ENCODE measurements at places on chromosomes 12 and 14.

- no peak for DNase-seq
These were observed 69.5 kb downstream of the STON2 start for GRCh38 chr14:81330619-81331122.

DNA sequence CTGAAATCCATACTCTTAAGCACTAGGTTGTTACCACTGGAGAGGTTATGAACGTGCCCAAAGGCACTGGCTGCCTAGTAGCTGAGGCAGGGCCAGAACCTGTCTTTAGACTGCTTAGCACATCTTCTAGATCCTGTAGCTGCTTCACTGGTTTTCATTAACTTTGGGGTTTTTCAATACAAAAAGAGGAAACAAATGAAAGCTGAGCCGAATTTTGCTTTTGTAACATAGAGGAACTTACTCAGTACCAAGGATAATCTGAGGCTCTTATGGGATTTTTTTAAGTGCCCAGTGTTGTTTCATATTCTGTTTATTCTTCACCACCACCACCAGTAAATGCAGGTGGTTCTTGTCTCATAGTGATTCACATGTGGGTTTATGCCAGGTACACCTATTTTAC, 396.1 kb downstream of the RAD51B start:
- no peak for DNase-seq

- DNase-seq, result no peak
These were observed 9.2 kb upstream of the DTD2 start for GRCh38 chr14:31466554-31466953.

DNA sequence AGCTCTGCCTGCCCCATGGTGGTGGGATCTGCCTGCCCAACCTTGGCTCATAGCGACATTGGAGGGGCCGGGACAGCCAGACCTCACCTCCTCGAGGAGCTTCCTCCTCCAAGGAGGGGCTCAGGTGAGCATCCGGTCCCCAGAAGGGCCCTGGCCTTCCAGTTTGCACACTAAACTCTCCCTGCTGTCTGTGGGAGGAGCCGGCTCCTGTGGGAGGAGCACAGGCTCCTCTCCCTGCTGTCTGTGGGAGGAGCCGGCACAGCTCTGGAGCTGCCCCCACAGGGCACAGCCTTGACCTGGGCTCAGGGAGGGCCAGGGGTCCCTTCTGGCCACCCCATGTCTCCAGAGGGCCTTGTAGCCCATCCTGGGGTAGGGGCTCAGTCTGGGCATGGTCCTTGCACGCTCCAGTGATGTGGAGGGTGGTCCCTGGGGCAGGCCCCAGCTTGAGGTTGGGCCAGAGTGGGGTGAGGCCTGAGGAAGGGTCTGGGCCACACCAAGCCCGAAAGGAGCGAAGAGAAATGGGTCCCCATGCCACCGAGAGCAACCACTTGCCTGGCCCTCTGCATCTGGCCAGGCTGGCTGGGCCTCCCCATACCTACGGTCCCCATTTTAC, 147.5 kb upstream of the C14orf180 start:
- DNase-seq, result no peak

- DNase-seq, result no peak
These were observed 69.3 kb downstream of the BCAT1 start for GRCh38 chr12:24879644-24880043.

GRCh38 chr14:44763356-44763755, 198.4 kb downstream of the KLHL28 start:
- no peak for DNase-seq

DNA sequence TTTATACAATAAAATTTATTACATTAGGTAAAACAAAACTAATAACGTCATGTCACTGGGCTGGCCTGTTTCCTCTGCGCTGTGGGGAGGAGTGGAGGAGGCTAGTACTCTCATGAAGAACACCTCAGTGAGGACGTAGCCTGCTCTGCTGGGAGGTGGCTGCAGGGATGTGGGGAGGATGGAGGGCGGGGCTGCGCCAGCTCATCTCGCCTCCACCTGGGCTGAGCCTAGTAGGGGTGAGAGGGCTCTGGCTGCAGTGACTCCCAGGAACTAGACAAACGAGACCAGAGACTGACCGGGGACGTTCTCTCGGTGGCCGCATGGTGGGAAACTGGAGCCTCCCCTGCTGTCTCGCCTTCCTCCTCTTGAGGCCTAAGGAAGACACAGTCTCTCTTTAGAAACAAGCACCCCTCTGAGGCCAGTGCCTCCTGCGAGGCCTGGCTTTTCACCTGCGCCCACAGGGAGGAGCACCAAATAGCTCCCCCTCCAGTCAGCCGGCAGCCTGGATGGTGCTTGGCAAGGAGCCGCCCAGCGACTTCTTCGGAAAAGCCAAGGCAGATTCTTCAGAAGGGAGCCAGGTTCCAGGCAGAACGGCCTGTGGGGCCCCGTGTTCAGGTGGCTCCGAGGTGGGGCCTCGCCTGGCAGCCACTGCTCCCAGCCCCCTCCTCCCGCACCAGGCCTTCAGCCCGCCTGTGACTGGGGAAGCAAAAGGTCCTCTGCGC, 62.4 kb downstream of the PLEKHG3 start:
- no peak for DNase-seq

- DNase-seq, result no peak
These were observed 485 bp downstream of the PPP4R4 start for GRCh38 chr14:94174604-94175010.

DNA sequence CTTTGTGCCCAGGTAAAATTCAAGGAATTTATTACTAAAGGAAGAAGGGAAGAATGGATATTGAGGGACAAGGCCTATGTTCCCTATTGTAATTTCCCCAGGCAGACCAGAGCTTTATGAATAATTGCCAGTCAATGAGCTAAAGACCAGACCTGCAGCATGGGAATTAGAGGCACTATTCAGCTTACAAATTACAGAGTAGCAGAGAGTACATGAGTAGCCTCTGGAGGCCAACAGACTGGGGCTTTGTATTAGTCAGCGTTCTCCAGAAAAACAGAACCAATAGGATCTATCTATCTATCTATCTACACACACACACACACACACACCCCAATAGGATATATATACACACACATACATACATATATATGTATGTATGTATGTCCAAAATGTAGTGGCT, 120.0 kb upstream of the RPH3A start:
- no peak for DNase-seq

GRCh38 chr14:92932448-92933395, 9.8 kb downstream of the CHGA start:
- no peak for DNase-seq

DNA sequence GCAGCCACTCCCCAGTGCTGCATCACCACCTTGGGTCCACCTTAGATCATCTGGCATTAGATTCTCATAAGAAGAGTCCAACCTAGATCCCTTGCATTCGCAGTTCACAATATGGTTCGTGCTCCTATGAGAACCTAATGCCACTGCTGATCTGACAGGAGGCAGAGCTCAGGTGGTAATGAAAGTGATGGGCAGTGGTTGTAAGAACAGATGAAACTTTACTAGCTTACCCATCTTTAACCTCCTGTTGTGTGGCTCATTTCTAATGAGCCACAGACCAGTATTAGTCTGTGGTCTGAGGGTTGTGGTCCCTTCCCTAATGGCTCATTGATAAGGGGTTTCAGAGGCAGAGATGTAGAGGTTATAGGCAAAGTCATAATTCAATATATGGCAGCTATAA, 615.9 kb upstream of the MIS18BP1 start:
- DNase-seq, result no peak

GRCh38 chr14:38078393-38078792, 129.3 kb upstream of the SSTR1 start:
- no peak for DNase-seq

DNA sequence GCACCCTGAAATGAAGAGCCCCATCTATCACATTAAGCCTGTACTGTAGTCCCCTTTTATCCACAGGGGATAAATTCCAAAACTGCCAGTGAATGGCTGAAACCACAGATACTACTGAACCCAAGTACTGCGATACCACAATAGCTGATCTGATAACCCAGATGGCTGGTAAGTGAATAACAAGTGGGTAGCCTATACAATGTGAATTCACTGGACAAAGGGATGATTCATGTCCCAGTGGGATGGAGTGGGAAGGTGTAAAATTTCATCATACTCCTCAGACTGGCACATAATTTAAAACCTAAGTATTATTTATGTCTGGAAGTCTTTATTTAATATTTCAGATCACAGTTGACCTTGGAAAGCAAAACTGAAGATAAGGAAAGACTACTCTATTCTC, 201.3 kb downstream of the GPHN start:
- DNase-seq, result no peak

GRCh38 chr12:93139028-93139665, 210.1 kb upstream of the EEA1 start:
- DNase-seq, result no peak

DNA sequence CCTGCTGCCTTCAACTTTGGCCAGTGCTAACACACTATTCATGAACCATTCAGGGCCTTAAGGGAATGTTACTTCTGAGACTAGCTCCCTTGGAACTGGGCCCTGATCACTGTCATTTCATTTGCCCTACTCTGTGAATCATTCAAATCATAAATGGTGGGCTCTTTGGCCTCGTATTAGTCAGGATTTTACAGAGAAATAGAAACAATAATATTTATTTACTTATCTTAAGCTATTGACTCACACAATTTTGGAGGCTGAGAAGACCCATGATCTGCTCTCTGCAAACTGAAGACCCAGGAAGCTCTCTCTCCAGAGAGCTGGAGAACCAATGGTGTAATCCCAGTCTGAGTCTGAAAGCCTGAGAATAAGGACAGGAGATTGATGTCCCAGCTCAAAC, 398.5 kb downstream of the LRIG3 start:
- DNase-seq, result no peak

DNA sequence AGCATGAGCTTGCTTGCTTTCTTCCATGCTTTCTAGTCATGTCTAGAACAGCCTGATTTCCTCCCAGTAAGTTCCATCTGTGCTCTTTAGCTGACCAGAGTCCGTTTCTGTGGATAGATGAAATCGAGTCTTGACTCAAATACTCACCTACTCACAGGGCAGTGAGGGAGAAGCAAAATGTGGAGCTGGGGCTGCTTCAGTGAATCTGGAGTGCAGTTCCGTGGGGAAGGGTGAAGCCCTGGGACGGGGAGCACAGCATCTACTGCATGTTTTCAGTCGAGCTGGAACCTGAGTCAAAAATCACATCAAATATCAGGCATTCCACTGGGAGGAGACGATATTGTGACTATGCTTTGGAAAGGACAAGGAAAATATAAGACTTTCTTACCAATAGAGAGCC, 70.3 kb upstream of the PRMT8 start:
- DNase-seq, result no peak

GRCh38 chr12:115245020-115245419, 561.0 kb upstream of the TBX3 start:
- DNase-seq, result no peak

DNA sequence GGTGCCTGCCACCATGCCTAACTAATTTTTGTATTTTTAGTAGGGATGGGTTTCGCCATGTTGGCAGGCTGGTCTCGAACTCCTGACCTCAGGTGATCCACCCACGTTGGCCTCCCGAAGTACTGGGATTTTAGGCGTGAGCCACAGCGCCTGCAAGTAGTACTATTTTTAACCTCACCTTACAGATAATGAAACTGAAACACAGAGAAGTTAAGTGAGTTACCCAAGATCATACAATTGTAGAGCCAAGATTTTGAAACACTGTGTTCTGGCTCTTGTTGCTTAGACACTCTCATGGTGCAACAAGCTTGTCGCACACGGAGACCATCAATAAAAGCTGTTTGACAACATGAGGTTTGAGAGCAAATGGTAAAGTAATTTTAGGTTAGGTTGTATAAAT, 159.1 kb upstream of the LMNTD1 start:
- DNase-seq, result no peak

GRCh38 chr14:104357689-104358527, 219.5 kb downstream of the KIF26A start:
- no peak for DNase-seq

GRCh38 chr14:38789805-38790204, 313.2 kb downstream of the SEC23A start:
- DNase-seq, result no peak

GRCh38 chr12:89825591-89826449, 117.2 kb upstream of the ATP2B1 start:
- DNase-seq, result no peak

GRCh38 chr14:23646648-23647549, 10.7 kb downstream of the DHRS2 start:
- DNase-seq, result no peak

GRCh38 chr14:21322716-21323115, 42.8 kb downstream of the RPGRIP1 start:
- no peak for DNase-seq

DNA sequence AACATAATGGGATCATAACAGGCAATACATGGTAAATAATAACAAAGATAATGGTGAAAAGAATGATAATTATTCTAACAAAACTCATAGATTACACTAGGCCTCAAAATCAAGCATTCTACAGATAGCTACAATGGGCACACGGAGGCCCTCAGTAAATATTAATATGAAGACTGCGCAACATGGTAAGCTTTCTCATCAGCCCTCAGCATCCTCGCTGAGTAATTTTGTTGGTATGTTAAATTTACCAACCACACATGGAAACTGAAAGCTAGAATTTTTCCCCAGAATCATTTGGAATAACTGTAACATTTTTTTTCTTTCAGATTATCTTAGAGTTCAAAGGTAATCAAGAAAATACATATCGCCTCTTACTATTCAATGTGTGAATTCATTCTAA, 74.2 kb upstream of the PYGL start:
- DNase-seq, result no peak

- no peak for DNase-seq
These were observed 41.3 kb upstream of the WDR89 start for GRCh38 chr14:63682727-63683593.

DNA sequence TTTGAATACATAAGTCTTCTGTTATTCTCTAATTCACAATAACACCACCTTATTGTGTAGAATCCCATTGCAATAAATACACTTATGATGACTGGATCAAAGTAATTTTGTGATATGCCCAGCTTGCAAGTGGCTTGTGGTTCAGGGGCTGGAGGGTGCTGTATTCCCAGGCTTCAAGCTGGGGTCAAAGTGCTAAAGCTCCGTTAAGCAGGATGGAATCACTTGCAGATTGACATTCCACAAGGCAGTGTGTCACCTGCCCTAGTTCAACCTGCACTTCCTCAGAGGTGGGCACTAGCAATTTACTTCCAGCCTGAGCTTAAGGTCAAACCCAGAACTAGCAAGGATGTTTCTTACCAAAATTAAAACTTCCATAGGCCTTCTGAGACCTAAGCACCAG, 166.6 kb downstream of the SSPN start:
- DNase-seq, result no peak

DNA sequence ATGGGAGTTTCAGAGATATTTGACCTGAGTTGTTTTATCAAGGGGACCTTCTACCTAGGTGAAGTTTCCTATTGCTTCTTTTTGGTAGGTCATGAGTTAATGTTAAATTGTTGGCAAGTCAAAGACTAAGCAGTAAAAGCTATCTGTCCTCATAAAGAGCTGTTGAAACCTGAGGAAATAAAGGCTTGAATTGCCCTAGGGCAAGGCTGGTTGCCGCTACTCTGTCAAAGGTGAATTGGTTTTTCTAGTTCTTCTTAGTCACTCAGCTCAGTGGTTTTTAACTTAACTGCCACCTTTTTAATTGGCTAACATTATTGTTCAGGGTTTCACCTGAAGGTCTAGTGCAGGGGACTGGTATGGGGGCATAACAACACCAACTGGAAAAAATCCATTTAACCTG, 441.6 kb upstream of the FBXO33 start:
- no peak for DNase-seq

GRCh38 chr12:62784576-62784975, 150.4 kb downstream of the PPM1H start:
- DNase-seq, result no peak

All from stimulated activated CD8-positive, alpha-beta memory T cell treated with anti-CD3 and anti-CD28 coated beads, Interleukin-15, amount 100 ng/mL, for 24 hours (primary cell).